ENCODE measurements at places on chromosomes 4 and X.

DNA sequence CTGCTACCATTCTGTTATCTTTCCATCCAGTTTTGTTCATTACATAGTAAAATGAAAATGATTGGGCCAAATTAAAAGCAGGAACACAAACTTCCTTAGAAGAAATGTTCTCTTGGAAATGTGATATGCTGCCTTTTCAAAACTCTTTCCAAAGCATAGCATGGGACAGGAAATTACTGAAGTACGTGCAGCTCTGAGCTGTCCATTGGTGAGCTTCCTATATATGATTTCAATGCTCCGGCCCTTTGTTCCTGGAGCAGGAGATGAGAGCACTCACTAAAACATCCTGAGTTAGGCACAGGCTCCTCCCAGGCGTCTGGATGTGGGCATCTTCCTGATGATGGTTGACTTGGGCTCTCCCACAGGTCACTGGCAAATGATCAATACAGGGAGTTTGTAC, 33.0 kb upstream of the ANXA3 start:
- DNase-seq: no peak

- no peak for DNase-seq
These were observed 43.4 kb downstream of the SLC9A7 start for GRCh38 chrX:46715530-46715929.

DNA sequence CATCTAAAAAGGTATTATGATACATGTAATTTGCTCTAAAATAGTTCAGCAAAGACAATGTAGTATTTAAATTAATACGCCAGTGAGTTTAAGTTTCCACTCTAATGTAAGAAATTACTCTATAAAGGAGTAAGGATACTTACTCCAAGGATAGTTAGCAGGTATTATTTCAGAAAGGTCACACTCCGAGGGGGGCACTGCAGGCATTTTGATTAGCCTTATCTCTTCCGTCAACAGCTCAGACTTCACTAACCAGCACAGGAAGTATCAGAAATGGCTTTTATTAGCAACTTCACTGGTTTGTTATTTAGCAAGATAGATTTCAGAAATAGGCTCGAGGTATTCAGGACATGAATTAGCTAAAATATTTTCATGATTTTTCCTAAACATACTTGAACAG, 127.0 kb downstream of the COX18 start:
- DNase-seq: no peak

DNA sequence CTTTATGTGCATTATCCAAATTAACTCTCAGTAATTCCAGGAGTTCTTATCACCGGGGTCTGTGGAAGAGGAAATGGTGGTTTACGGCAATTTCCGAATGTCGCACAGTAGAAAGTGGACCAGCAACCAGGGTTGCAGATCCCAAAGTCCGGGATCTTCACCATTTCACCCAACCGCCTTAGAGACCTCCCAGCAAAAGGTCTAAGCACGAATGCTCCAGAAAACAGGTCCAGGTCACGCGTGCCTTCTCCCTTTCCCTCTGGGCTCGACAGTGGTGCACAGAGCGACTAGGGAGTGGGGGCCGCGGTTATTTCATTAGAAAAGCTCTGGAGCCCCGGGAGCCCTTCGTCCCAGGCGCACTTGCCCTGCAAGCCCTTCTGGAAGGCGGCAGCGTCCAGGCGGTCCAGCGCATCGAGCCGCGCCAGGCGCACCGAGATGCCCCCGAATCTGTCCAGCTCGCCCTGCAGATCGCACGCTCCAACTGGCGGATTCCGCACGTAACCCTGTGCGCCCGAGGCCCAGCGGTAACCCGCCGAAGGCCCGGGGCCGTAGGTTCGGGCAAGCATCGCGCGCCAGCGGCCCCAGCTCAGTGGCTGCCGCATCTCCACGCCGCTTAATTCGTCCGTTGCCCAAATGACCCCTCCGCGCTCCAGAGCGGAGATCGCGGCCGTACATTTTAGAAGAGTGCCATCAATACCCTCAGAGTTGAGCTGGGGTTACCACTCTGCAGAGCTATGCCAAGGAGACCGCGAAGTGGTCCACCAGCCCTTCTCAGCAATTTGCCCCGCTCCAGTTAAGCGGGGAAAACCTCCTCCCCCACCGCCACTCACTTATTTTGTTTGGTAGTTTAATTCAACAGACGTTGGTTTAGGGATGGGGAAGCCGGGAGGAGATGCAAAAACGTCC, at the start of gene NUDT6:
Gene NUDT6, minus strand, starts transcription at position 627 of the 906 bp plus-strand sequence. Its CDS starts 25 bp downstream, at position 602.
- DNase-seq: no peak

DNA sequence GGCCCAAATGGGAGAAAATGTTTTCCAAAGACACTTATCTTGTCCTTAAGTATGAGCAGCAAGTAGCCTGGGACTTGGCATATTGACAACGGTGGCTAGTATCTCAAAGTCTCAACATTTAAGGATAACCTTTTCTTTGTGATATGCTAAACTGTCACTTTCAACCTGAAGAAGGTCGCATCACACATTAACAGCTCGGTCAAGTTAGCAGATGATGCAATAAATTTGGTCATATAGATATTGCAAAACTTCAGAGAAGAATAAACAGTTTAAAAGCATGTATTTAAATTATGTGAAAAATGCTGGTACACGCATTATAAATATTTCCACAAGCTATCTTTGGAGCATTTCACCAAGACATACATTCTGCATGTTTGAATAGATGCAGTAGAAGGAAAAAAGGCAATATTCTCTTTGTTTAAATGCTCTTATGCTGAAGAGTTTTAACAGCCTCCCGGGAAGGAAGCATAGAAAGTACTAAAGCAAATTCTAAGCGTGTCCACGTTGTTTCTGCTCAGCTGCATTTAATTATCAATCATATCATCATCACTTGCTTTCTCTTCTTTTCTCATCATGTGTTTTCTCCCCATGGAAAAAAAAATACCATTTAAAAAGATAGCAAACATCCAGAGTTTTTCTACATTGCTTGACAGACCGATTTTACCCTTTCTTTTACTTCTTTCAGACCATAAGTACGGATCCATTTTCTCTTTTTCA, 24.2 kb downstream of the ARHGAP6 start:
- no peak for DNase-seq

GRCh38 chrX:16666541-16666940, 16.6 kb downstream of the S100G start:
- DNase-seq: no peak

- no peak for DNase-seq
These were observed 1673.4 kb upstream of the PCDH7 start for GRCh38 chr4:29046781-29047180.

- DNase-seq: no peak
These were observed 3.1 kb downstream of the SMS start for GRCh38 chrX:21943460-21944135.

DNA sequence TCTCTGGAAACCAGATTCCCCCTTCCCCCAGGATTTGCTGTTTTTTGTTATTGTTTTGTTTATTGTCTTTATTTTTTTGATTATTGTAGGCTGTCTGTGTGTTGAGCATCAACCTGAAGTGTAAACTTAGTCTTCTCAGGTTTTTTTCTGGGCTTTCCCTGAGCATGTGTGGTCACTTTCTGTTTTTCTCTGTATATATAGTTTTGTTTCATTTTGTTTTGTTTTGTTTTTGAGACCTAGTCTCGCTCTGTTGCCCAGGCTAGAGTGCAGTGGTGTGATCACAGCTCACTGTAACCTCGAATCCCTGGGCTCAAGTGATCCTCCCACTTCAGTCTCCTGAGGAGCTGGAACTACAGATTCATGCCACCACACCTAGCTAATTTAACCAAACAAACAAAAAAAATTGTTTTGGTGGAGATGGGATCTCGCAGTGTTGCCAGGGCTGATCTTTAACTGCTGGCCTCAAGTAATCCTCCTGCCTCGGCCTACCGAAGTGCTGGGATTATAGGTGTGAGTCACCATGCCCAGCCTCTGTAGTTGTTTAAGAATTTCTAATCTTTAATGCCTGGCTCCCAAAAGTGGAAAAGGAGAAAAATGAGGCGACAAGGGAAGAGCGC, 9.1 kb downstream of the IL13RA1 start:
- DNase-seq: no peak

GRCh38 chrX:125769628-125770027, 396.5 kb downstream of the DCAF12L2 start:
- DNase-seq: no peak

DNA sequence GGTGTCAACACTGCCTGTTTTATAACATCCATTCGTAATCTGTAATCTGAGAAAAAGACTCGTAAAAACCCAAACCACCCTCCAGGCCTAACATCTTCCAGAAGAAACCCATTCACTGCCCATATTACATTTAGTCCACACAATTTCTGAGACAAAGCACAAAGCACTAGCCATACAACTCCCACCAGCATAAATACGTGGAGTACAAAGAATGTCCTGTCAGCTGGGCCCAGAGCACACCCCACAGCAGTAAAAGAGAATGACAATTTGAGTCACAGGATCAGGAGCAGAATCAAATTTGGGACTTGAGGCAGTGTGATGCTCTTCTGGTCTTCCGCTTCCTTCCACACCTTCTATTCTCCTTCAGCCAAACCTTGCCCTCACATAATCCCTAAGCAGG, 6.8 kb downstream of the MECP2 start:
- DNase-seq: no peak

DNA sequence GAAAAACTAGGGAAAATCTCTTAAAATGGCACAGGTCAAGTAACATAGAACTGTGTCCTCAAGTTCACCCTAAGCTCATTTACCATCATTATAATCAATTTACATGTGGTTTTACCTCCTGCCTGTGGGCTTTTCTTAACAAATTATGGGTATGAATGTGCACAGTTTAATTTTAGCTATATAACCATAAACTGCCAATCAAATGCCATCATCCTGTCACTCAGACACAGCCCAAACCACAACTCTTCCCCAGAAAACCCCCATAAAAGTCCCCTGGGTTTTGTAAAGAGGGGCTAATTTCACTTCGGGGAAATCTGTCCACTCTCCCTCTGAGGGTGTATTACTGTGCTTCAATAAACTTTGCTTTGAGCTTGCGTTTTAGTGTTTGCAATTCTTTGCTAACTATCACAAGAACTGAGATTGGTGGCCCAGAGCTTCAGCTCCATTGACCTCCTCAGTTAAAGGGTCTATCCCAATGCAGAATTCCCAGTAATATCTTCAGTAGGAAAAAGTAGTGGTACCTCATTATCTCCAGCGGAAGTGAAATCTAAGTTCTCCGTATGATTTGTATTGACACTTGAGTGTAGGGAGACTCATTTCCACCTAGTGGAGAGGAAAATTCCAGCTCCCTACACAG, 394.6 kb downstream of the SPOCK3 start:
- no peak for DNase-seq

DNA sequence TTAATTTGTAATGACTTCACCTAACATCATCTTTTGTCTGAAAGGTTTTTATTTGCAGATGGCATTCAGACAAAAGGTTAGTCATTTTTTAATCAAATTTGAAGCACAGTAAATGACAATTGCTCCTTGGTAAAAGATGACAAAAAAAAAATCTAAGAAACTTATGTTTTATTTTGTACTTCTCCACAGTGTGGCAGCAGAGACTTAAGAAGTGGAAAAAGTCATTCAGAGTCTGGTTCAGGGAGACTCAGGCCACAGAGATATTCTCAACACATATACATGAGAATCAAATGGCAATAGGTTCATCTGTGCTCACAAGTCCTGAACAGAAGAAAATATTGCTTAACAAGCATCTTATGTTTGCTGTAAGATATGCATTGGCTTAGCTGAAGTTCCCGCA, 436.2 kb downstream of the KCNIP4 start:
- DNase-seq: no peak

GRCh38 chr4:167232805-167233684, 1.2 kb downstream of the SPOCK3 start:
- DNase-seq: no peak

DNA sequence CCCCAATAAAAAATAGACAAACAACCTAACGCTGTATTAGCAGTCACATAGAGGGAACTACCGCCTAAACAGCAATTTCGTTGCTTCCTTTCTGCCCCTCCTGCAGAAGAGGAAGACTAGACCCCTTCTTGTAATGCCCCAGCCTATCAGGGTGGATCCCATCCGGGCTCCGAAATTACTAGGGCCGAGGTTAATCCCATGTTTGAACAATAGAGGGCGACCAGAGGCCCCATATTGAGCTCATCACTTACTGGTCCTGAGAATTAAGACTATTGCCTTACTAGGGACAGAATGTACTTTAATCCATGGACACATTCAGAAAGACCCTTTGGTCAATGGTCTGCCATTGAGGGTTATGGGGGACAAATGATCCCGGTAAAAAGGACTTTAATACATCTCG, 11.8 kb upstream of the ZNF630 start:
- no peak for DNase-seq

GRCh38 chr4:156958276-156959074, 13.1 kb downstream of the PDGFC start:
- DNase-seq: no peak

- DNase-seq: no peak
These were observed 32.8 kb downstream of the STBD1 start for GRCh38 chr4:76339364-76339763.

DNA sequence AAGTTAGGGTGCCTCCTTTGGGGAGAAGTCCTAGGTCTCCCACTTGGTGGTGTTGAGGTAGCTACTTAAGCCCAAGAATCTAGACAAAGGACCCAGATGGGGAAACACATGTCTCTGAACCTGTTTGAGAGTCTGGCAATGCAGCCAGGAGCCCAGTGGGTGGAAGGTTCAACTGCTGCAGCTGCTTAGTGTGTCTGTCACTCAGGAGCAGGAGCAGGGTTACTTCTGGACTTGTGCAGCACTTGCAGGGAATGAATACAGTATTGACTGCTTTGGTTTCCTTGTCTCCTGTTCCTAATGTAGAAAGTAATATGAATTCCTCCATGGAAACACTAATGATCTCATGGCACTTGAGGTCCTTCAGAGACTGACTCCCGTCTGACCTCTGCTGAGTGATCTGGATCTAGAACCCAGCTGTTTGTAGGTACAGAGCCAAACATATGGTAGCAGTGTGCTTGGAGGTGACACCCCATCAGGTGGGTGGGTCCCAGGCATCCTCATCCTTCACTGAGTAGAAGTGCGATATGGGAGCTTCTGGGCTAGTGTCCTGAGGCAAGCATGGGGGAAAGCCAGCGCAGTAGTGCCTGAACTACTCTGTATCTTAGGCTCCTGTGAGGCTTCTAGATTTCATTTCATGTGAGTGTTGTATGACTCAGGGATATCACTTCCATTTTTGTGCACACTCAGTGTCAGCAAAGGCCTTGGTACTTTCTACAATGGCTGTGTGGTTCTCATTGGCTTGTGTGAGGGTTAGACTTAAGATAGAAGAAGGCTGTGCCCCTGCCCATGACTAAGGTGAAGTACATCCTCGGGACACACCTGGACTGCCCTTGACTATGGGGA, 85.0 kb upstream of the WDR1 start:
- no peak for DNase-seq

GRCh38 chr4:1410491-1411325, 4.5 kb upstream of the NKX1-1 start:
- DNase-seq: no peak

GRCh38 chr4:118114720-118115119, 80.4 kb downstream of the NDST3 start:
- DNase-seq: no peak

DNA sequence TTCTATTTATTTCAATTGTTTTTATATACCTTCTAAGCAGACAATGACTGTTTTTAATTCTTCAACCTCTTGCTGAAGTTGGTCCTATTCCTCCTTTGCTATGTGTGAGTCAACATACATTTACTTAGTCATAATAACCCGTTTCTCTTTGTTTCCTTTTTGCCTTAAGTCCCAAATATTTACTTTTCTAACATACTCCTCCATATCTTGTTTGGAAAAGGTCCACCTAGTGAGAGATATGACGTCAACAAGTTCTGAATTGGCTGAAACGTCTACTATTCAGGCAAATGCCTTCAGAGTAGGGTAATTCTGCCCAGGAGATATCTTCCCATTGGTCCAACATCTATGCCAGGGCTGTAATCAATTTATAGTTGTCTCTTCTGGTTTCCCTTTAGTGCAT, 179.3 kb upstream of the GEMIN8 start:
- DNase-seq: no peak

GRCh38 chrX:53990171-53990570, 54.1 kb downstream of the PHF8 start:
- DNase-seq: no peak
